ENCODE measurements at places on chromosomes 7 and 10. TPM values are rescaled to one million over a fixed set of nuclear protein-coding genes. Genes with fewer than 3 reads are reported as not detected.

DNA sequence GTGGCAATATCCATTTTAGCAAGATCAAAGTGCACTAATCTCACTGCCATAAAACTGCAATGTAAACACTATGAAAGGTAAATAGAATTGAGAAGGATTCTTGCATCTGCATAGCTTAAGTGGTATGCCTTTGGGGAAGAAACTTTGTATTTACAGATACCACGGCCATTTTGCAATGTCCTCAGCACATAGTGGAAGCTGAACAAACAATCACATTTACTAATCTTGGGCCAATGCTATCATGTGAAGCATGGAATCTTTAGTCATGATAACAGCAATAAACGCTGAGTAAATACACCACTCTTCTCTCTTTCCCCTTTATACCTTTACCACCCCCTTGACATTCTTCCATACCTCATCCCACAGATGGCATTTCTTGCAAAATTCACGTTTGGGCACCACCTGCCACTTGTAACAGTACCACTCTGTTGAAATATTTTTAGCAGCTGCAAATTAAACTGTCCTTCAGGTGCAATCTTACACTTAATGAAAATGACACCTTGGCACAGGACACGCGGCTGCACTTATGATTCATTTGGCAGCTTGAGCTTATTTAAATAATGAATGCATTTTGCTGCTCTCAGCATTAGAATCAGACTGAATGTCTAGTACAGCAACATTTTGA lies 171.8 kb downstream of the SEMA3A start:
- DNase-seq, result no peak

- no peak for DNase-seq
Observed at GRCh38 chr7:37908221-37908788, 8.3 kb downstream of the SFRP4 start.

PDZD7 gene
- total RNA-seq, result 0.28 TPM

DNA sequence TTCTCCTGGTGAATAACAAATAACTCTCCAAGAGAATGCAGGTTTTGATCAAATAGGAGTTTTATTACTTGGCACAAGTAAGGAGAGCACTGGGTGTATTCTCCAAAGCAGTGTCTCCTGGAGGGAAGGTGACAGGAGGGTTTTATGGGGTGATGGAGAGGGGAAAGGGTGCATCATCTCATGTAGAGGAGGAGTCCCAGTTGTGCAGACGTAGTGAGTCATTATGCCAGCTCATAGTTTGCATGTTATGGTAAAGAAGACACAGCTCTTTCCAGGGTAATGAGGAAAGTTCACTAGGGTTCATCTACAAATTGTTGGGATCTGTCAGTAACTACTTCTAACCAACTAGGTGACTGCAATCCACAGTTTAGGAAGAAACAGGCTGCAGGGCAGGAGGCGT lies 347.9 kb upstream of the MEOX2 start:
- DNase-seq, result no peak

- no peak for DNase-seq
Observed at GRCh38 chr7:3821488-3821887, 520.4 kb downstream of the SDK1 start.

NKX1-2 gene
- total RNA-seq, result not detected

ELOVL3 gene
- 0.14 TPM for total RNA-seq

DNA sequence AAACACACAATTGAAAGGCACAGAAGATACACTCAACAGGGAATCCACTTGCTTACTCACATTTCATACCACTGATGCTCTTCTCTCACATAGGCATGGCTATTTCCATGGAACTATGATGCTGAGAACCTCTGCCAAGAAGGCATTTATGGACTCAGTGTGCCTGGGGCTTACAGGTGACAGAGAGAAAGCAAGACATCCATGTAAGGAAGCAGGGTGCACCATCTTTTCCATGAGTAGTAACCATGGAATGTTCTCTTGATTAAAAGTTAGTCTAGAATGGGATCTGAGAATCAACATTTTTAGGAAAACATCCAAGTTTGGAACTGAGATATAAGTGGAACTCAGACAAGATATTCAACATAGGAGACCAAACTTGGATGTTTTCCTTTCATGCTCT lies 52.5 kb upstream of the MACC1 start:
- DNase-seq, result no peak

ZNF862 gene
- total RNA-seq, result 17.6 TPM

CLEC5A gene
- total RNA-seq, result not detected

- peak; percentile 80 for DNase-seq
Observed at GRCh38 chr7:151756076-151756731, 120.7 kb downstream of the PRKAG2 start.

GPR15LG gene
- total RNA-seq, result not detected

DNA sequence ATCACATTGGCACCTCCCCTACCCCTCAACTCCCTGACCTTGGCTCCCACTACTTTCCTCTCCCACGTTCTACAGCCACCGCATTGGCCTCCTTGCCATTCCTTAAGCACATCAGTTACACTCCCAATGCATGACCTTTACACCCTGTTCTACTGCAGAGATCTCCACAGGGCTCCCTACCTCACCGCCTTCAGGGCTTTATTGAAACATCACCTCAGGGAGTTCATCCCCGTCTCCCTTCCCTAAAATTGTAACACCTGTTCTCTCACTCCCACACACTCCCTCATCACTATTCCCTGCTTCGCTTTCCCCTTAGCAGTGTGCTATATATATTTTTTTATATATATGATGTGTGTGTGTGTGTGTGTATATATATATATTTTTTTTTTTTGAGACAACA lies 18.5 kb downstream of the CNNM1 start:
- no peak for DNase-seq

- no peak for DNase-seq
Observed at GRCh38 chr10:73774637-73775036, 7.2 kb upstream of the CHCHD1 start.

- DNase-seq, result no peak
Observed at GRCh38 chr7:23431702-23432199, 38.5 kb downstream of the IGF2BP3 start.

ELFN1 gene
- total RNA-seq, result 0.05 TPM

DNA sequence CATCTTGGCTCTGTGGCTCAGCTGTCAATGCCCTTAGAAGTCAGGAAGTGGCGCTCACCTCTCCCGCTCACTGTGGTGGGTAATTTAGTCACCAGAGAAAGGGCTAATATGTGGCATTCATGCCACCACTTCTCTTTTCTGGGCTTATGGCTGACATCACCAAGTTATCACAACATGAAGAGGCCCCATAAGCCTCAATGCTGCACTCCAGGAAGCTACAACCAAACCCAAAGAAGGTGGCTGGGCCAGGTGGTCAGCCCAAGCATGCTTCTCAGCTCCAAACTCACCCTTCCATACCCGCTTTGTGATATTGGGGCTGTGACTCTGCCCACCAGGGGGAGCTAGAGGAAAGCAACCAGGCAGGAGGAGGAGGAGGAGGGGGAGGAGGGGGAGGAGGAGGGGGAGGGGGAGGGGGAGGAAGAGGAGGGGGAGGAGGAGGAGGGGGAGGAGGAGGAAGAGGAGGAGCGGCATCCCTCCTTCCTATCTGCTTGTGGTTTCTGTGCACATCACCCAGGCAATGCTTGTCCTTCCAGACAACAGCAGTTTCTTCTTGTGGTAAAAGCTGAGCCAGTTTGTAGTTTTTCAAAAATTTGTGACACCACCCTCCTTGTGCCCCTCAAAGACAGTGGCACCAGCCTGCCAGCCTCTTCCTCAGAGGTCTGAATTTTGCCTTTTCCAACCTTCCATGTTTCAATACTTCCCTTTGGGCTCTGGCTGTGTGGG lies 42.1 kb downstream of the CYP26A1 start:
- DNase-seq, result peak; percentile 85

PRSS2 gene
- not detected for total RNA-seq

- DNase-seq, result no peak
Observed at GRCh38 chr7:96710544-96710943, 898 bp upstream of the SEM1 start.

CALHM3 gene
- not detected for total RNA-seq

DNA sequence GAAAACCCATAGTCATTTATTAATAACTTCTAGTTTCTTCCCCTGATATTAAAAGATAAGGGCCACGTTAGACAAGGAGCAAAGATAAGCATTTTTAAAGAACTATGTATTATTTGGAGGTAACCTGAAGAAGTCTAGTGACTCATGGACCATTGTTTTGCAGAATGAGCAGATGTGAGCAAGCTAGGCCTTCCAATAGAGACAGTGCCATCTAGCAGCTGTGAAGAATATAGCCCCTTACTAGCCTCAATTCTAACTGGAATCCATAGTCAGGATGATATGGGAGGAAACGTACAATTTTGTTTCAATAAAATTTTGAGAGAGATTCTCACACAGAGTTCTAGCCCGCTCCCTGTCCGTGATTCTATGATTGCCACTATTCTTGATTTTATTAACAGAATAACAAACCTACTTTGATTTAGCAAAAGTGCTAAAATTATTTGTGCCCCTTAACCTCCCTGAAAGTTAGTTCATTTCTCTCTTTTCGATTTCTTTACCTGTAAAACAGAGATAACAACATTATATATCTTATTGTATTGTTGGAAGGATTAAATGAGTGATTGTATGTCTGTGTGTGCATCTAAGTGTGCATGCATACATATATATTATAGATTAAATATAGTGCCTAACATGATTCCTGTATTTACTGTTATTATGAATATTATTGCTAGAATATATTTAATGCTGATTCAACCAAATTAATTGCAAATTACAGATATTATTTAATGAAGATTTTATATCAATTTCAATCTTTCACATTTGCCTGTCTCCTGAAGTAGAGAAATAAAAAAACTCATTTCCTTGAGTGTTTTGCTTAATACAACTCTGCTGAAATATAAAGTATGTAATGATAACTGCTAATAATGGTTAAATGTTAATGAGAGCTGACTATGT lies 22.7 kb downstream of the FAM237B start:
- DNase-seq, result peak; percentile 8

IRF5 gene
- 8.5 TPM for total RNA-seq

PROSER2 gene
- 0.78 TPM for total RNA-seq

HABP2 gene
- total RNA-seq, result not detected

DNA sequence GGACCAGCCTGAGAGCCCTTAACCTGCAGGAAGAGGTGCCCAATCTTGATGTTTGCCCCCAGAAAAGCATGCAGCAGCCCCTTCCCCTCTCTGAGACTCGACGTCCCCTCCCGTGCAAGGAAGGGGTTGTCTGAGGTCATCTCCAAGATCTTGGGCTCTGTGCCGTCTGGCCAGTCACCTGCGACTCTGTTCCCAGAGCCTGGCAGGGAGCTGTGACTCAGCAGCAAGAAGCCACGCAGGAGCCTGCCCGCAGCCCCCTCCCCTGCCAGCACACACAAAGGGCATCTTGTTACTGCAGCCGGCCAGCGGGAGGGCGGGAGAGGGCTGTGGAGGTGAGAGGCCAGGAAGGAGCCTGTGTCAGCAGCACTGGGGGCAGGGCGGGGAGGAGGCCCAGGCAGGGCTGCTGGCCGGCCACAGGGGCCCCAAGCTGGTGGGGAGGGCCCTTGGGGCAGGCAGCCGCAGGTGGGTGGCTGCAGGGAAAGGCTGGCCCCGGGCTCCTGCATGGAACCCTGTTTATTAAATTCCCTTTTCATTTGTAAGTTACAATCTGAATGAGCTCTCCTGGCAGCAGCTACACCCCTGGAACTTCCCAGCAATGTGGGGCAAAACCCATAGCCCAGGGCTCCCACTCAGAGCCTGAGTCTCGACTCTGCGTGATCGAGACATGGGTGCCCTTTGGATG lies 103.7 kb upstream of the ZMIZ1 start:
- DNase-seq, result no peak

DNA sequence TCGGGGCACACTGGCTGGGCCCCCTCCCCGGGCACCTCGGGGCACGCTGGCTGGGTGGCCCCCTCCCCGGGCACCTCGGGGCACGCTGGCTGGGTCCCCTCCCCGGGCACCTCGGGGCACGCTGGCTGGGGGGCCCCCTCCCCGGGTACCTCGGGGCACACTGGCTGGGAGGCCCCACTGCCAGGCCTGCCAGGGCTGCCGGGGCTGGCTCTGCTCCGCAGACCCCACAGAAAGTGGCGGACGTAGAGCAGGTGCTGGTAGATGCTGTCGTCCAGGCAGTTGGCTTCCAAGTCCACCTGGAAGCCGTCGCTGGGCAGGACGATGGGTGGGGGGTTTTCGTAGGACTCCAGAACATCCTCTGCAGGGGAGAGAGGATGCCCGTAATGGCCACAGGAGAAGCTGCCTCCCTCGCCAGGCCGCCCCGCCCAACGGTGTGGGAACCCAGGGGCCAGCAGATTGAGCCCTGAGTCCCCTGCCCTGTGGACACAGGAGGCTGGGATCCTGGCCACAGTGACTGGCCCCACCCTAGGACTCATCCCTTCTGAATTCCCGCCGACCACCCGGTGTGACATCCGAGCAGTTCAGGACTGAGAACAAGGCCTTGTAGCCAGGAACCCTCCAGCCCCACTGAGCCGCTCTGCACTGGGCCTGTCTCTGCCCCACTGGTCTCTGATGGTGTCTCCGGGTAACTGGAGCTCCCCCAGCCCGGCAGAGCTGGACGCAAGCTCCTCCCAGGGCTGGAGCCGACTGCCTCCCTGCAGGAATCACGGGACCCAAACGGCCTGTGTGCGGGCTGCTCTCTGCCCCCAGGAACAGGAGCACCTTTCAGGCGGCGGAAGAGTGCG lies 28.2 kb downstream of the AP5Z1 start:
- DNase-seq, result no peak

DNA sequence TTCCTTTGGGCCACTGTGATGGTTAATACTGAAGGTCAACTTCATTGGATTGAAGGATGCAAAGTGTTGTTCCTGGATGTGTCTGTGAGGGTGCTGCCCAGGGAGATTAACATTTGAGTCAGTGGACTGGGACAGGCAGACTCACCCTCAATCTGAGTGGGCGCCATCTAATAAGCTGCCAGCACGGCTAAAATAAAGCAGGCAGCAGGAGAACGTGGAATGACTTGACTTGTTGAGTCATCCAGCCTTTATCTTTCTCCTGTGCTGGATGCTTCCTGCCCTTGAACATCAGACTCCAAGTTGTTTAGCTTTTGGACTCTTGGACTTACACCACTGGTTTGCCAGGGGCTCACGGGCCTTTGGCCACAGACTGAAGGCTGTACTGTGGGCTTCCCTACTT lies 1046.9 kb downstream of the TYW1 start:
- DNase-seq, result no peak

ZNF22 gene
- 21.6 TPM for total RNA-seq

DNA sequence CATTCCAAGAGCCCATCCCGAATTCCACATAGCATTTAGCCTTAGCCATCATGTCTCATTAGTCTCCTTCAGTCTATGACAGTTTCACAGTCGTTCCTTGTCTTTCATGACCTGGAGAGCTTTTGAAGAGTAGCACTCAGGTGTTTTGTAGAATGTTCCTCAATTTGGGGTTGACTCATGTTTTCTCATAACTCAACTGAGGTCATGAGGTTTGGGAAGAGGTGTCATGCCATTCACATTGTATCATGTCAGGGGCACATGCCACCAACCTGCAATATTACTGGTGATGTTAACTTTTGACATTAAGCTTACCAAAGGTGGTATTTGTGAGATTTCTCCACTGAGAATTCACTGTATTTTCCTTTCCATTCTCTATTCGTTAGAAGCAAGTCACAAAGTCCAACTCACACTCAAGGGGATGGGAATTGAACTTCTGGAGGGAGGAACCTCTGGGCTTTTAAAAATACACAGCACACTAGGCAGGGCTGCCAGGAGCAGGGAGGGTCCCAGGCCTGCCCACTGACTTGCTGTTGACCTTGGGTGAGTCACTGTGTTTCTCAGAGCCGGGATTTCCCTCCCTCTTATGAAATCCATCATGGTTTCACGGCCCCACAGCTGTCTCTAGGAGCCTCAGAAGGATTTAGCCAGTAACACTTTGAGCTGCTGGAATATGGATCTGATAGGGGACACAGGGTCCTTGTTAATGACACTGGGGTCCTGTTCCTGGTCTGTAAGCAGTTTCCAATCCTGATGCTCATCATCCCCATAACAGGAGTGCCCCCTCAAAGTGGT lies 74.4 kb upstream of the TCF7L2 start:
- peak; percentile 8 for DNase-seq

SEC31B gene
- 36.0 TPM for total RNA-seq

Data from activated CD4-positive, alpha-beta T cell treated with anti-CD3 and anti-CD28 coated beads for 36 hours (primary cell).